ENCODE measurements at places on chromosomes 13 and 19. TPM values are rescaled to one million over a fixed set of nuclear protein-coding genes. Genes with fewer than 3 reads are reported as not detected.
A peak's percentile ranks its signal among the peaks of the same experiment; 100 is the strongest.

The PALM gene
- total RNA-seq: not detected

The COX7A1 gene
- not detected for total RNA-seq

GRCh38 chr13:97884707-97885468 is 68.6 kb upstream of the IPO5 start:
- no peak overlapping the region for H3K27ac ChIP-seq
- DNase-seq: no peak
- H3K4me1 ChIP-seq: no peaks in the 10 kb centered on the region
- H3K36me3 ChIP-seq: no peaks in the 10 kb centered on the region
- H3K4me3 ChIP-seq: no peak overlapping the region

DNA sequence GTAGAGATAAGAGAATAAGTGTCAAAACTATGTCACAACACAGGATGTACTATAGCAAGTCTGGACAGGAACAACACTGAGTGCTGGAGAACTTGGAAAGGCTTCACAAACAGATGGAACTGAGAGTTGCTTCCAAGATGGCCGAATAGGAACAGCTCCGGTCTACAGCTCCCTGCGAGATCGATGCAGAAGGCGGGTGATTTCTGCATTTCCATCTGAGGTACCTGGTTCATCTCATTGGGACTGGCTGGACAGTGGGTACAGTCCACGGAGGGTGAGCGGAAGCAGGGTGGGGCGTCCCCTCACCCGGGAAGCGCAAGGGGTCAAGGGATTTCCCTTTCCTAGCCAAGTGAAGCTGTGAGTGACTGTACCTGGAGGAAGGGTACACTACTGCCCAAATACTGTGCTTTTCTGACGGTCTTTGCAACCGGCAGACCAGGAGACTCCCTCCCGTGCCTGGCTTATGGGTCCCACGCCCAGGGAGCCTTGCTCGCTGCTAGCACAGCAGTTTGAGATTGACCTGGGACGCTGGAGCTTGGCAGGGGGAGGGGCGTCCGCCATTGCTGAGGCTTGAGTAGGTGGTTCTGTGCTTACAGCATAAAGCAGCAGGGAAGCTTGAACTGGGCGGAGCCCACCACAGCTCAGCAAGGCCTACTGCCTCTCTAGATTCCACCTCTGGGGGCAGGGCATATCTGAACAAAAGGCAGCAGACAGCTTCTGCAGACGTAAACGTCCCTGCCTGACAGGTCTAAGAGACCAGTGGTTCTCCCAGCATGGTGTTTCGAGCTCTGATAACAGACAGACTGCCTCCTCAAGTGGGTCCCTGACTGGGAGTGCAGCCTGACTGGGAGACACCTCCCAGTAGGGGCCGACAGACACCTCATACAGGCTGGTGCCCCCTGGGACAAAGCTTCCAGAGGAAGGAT is 46.0 kb downstream of the USP12 start:
- peak overlapping the region; percentile 39 for H3K27ac ChIP-seq
- no peaks in the 10 kb centered on the region for H3K36me3 ChIP-seq
- H3K27me3 ChIP-seq: no peaks in the 10 kb centered on the region
- peaks cover 16% of the 10 kb centered on the region for H3K4me1 ChIP-seq
- no peak overlapping the region for H3K4me3 ChIP-seq

GRCh38 chr13:102128216-102128810 is 273.5 kb downstream of the FGF14 start:
- H3K27me3 ChIP-seq: no peaks in the 10 kb centered on the region

- peaks cover 8% of the 10 kb centered on the region for H3K4me1 ChIP-seq
- no peak for DNase-seq
- H3K27me3 ChIP-seq: no peaks in the 10 kb centered on the region
- no peak overlapping the region for H3K27ac ChIP-seq
- no peaks in the 10 kb centered on the region for H3K36me3 ChIP-seq
Measured at GRCh38 chr13:51632591-51633362, 48.5 kb downstream of the WDFY2 start.

DNA sequence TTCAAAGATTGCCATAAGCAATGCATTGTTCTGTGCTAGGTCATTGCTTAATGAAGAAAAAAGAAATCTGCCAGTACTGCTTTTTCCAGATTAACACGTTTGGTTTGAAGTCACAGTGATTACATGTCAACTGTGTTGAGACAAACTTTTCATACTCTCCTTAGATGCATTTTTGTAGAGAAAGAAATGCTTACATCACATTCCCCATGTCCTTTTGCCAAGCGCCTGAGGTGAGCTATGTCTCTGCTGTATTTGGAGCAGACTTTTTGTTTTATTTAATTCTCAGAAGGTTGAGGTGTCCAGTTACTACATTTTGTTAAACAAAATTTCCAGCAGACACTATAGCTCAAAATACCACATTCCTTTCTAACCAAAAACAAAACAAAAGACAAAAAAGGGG is 16.2 kb downstream of the LACC1 start:
- H3K27me3 ChIP-seq: no peaks in the 10 kb centered on the region
- H3K36me3 ChIP-seq: no peaks in the 10 kb centered on the region
- H3K27ac ChIP-seq: no peak overlapping the region
- no peaks in the 10 kb centered on the region for H3K4me1 ChIP-seq
- no peak for DNase-seq

The ATP4A gene
- not detected for total RNA-seq

DNA sequence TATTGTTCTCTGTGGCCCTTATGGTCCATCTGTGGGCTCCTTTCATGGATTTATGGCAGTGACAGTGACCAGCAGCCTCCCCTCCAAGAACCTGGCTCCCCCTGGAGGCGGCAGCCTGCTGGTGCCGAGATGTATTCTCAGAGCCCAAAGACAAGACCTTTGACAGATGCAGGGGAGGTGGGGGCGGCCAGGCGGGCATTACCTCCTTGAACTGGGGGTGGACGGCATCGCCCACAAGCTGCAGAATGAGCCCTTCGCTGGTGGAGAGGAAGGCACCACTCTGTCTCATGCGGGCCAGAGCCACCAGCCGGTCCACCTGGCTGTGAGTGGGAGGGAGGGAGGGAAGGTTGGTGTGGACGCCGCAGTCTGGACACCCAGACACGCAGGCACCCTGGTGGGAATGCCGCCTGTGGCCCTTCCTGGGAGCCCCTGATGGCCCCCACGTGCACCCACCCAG is 6.6 kb downstream of the ISOC2 start:
- H3K27me3 ChIP-seq: peaks cover 11% of the 10 kb centered on the region
- no peak overlapping the region for H3K4me3 ChIP-seq
- DNase-seq: no peak
- H3K36me3 ChIP-seq: no peaks in the 10 kb centered on the region
- H3K27ac ChIP-seq: no peak overlapping the region
- H3K4me1 ChIP-seq: peaks cover 10% of the 10 kb centered on the region

GRCh38 chr13:44627441-44627840 is 51.3 kb upstream of the TSC22D1 start:
- no peaks in the 10 kb centered on the region for H3K4me1 ChIP-seq
- no peak overlapping the region for H3K4me3 ChIP-seq
- peaks cover 3% of the 10 kb centered on the region for H3K27me3 ChIP-seq
- DNase-seq: no peak

The NLRP4 gene
- total RNA-seq: not detected

DNA sequence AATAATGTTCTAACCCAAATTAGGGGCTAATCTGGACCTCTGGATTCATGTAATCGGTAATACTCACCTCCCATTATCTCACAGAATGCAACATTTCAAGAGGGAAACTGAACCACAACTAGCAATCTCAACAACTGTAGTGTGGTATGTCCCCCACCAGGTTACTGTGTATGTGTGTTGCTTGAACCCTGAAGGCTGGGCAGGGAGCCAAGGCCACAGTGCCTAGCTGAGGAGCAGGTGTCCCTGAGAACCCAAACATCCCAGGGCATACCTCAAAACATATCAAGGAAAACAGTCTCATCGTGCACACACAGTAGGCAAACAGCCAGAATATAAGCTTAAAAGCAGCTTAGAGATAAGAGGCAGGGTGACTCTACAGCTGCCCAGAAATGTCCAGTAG is 20.5 kb upstream of the NEK3 start:
- H3K4me3 ChIP-seq: no peak overlapping the region
- H3K27ac ChIP-seq: no peak overlapping the region
- H3K4me1 ChIP-seq: no peaks in the 10 kb centered on the region
- no peak for DNase-seq

GRCh38 chr19:14770944-14771839 is 7.2 kb downstream of the ADGRE2 start:
- H3K4me3 ChIP-seq: no peak overlapping the region
- DNase-seq: no peak
- H3K27ac ChIP-seq: no peak overlapping the region
- H3K27me3 ChIP-seq: no peaks in the 10 kb centered on the region
- no peaks in the 10 kb centered on the region for H3K36me3 ChIP-seq

- H3K36me3 ChIP-seq: peaks cover 45% of the 10 kb centered on the region
- H3K4me3 ChIP-seq: no peak overlapping the region
- no peak overlapping the region for H3K27ac ChIP-seq
- peaks cover 17% of the 10 kb centered on the region for H3K4me1 ChIP-seq
- no peak for DNase-seq
- H3K27me3 ChIP-seq: no peaks in the 10 kb centered on the region
Measured at GRCh38 chr19:29612121-29612520, 6.0 kb downstream of the POP4 start.

DNA sequence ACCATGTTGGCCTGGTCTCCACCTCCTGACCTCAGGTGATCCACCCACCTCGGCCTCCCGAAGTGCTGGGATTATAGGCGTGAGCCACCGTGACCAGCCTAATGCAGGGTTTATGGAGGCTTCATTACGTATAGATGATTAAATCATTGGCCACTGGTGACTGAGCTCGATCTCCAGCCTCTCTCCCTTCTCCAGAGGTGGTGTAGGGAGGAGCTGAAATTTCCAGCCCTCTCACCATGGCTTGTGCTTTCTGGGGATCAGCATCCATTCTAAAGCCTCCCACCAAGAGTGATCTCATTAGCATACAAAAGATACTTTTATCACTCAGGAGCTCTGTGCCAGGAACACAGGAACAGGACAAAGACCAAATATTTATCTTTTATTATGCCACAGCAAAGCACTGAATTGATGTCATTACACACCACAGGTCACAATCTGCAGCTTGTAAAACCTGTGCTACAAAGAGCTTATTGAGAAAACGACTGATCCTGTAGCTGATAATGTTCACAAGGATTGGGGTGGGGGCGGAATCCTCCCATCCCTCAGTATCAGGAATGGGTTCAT is 32.4 kb downstream of the RHPN2 start:
- no peak overlapping the region for H3K4me3 ChIP-seq
- no peak overlapping the region for H3K27ac ChIP-seq
- H3K36me3 ChIP-seq: no peaks in the 10 kb centered on the region
- DNase-seq: no peak
- H3K4me1 ChIP-seq: no peaks in the 10 kb centered on the region

The ZNF415 gene
- 0.66 TPM for total RNA-seq

- no peak overlapping the region for H3K4me3 ChIP-seq
- no peaks in the 10 kb centered on the region for H3K36me3 ChIP-seq
- no peak overlapping the region for H3K27ac ChIP-seq
- H3K27me3 ChIP-seq: no peaks in the 10 kb centered on the region
- DNase-seq: no peak
Measured at GRCh38 chr13:50722440-50723125, 120.9 kb downstream of the DLEU7 start.

DNA sequence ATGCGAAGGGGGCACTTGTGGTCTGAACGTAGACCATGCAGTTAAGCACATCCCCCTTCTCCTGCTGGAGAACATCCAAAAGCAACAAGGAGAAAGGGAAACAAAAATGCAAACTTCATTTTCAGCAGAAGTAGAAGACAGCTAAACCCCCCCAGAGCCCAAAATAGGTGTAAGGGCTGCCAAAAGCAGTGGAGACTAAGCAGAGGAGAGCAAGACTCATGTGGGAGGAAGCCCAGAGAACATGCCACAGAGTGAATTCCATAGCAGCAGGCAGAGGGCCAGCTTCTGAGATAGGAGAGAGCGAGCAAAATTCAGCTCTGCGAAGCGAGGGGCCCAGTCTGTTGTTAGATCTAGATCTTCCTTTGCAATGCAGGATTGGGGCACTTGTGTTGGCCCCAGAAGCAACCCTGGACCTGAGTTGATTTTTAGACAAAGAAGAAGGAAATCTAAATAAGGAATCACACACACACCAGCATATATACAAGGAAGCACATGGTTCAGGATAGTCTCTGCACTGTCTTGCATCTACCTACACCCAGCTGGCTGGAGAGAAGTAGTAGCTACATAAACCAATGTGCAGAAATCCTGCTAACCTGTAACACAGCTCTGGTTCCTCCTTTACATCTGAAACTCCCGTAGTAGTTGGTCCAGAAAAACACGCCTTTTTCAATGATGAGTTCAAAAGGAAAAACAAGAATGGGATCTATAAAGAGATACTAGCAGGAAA is 199.6 kb downstream of the SPRY2 start:
- no peaks in the 10 kb centered on the region for H3K27me3 ChIP-seq
- DNase-seq: no peak
- H3K4me3 ChIP-seq: no peak overlapping the region

The PTPRH gene
- total RNA-seq: not detected

GRCh38 chr19:35462476-35462953 is 14.5 kb downstream of the FFAR2 start:
- H3K27ac ChIP-seq: peak overlapping the region; percentile 48
- H3K27me3 ChIP-seq: no peaks in the 10 kb centered on the region
- H3K4me1 ChIP-seq: peaks cover 38% of the 10 kb centered on the region
- no peaks in the 10 kb centered on the region for H3K36me3 ChIP-seq

- no peaks in the 10 kb centered on the region for H3K36me3 ChIP-seq
- H3K4me3 ChIP-seq: no peak overlapping the region
- DNase-seq: no peak
- H3K27ac ChIP-seq: no peak overlapping the region
- H3K4me1 ChIP-seq: no peaks in the 10 kb centered on the region
Measured at GRCh38 chr13:101211261-101211660, 205.0 kb downstream of the NALCN start.

DNA sequence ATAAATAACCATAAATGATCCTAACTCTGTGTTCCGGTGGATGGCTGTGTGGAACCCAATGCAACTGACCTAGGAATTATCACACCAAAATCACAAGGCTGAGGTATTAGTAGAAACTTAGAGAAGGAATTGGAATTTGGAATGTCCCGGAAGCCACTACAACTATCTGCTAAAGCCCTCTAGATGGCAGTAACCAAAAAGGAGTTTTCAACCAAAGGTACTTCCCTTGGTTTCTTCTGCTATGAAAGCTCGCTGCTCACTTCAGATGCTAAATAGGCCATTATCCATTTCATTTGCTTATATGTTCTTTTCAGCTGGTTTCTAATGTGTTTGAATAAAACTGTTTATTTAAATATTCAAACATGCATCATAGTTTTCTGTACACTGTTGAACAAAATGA is 1589.1 kb upstream of the SPRY2 start:
- H3K27ac ChIP-seq: no peak overlapping the region
- no peak overlapping the region for H3K4me3 ChIP-seq
- no peaks in the 10 kb centered on the region for H3K4me1 ChIP-seq

DNA sequence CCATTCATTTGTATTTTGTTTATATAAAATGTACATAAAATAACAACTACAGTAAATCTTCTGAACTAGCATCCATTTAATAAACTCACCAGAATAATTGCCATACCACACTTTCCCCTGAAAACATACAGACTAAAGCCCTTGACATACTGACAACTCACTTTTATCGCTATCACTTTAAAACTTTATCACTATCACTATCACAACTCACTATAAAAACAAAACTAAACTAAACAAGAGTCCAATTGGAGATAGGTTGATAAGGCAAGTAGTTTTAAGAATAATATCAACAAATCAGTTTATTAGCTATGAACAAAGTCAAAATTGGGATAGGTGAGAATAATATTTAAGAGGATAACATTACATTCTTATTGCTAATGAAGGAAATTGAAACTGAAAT is 108.9 kb downstream of the SLITRK6 start:
- no peaks in the 10 kb centered on the region for H3K36me3 ChIP-seq
- no peak overlapping the region for H3K27ac ChIP-seq
- no peak for DNase-seq
- no peaks in the 10 kb centered on the region for H3K4me1 ChIP-seq
- no peaks in the 10 kb centered on the region for H3K27me3 ChIP-seq

Data from CD8-positive, alpha-beta memory T cell (primary cell).